Fibroblast of villous mesenchyme (primary cell): ENCODE measurements at places on chromosomes 4 and X.

GRCh38 chr4:169203891-169204290 is 66.9 kb downstream of the SH3RF1 start:
- DNase-seq: no peak

GRCh38 chrX:65591206-65591605 is 56.6 kb upstream of the LAS1L start:
- DNase-seq: no peak

GRCh38 chr4:27046851-27047250 is 186.2 kb downstream of the STIM2 start:
- no peak for DNase-seq

DNA sequence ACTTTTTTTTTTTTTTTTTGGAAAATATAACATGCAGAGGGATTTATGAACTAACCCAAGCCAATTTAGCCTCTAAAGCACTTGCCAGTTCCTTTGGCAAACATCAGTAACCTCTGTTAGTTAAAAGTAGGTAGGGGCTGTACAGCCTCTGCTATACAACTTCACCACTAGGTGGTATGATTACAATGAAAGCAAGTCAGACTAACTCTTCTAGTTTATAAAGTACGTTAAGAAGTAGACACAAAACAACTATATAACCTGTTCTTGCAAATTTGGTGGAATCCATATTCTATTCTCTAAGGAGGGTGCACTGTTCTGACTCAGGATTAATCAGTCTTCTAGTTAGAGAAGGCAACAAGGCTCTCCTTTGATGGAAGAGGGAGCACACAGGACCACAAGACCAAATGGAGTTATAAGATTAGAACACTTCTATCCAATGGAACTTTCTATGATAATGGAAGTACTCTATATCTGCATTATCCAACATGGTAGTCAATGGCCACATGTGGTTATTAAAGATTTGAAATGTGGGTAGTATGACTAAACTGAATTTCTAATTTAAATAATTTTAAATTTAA is 12.8 kb downstream of the AIMP1 start:
- peak; percentile 56 for DNase-seq

- DNase-seq: no peak
These were observed 164.1 kb downstream of the PPP3CA start for GRCh38 chr4:101183221-101183620.

GRCh38 chrX:12891171-12891570 is 15.2 kb upstream of the TLR8 start:
- no peak for DNase-seq

GRCh38 chr4:146059865-146060264 is 115.7 kb upstream of the LSM6 start:
- DNase-seq: no peak

DNA sequence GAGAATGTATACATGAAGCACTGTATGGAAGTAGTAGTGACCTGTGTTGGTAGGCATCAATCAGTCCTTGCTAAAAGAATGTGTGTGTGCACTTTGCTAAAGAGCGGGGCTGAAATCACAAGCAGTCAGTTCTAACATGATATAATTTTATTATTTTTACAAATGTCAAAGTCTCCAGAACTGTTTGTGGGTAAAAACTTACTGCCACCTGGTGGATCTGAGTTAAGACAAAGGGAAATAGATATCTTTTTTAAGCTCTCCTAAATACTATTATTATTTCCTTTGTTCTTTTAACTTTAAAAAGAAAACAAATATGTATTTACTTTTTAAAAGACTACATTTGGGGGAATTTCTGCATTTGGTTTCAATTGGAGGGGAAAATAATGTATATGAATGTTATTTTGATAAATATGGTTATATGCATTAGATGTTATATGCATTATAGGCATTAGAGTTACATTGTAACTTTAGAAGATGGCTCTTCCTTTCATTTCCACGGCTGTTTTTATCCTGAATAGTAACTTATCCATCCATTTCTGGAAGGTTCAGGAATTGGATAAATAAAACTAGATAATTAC is 7.8 kb upstream of the CLOCK start:
- peak; percentile 72 for DNase-seq

DNA sequence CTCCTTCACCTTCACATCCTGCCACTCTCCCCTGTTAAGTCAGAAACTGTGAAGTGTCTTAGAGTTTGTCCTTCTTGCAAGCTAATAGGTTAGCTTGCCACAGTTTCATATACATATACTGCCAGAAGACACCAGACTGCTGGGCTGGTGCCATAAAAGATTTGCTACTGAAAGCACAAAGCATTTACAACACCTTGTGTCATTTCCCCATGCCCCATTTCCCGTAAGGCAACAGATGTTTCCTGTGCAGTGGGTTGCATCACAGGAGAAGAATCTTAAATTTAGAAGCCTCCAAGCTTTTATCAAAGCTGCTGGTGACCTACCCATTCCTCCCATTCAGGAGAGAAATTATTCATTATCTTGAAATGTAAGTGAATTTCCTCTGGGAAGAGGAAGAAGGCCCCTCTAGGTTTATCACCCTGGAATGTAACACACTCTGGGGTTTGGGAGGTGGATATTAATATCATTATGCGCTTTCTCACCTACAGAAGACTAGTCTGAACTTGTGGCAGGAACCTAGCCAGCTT is 34.5 kb upstream of the RAB33B start:
- DNase-seq: peak; percentile 91

DNA sequence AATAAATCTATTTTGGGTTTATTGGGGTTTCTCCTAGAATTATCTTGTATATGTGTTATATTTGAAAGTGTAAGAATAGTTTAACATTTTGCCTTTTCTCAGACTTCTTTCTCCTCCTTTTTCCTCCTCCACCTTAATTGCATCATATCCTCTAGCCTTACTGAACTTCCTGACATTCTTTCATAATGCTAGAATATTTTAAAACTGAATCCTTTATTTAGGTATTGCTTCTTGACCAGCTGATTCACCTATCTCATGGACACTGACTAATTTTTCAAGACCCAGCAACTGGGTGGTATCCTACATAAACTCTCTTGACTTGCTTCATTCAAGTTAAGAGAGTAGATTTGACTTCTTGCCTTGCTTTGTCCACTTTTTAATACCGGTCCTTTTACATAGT is 1508.9 kb downstream of the STIM2 start:
- no peak for DNase-seq

GRCh38 chrX:48278958-48279357 is 23.8 kb downstream of the SSX1 start:
- peak; percentile 16 for DNase-seq

- no peak for DNase-seq
These were observed 79.3 kb downstream of the FBXW7 start for GRCh38 chr4:152456609-152457008.

DNA sequence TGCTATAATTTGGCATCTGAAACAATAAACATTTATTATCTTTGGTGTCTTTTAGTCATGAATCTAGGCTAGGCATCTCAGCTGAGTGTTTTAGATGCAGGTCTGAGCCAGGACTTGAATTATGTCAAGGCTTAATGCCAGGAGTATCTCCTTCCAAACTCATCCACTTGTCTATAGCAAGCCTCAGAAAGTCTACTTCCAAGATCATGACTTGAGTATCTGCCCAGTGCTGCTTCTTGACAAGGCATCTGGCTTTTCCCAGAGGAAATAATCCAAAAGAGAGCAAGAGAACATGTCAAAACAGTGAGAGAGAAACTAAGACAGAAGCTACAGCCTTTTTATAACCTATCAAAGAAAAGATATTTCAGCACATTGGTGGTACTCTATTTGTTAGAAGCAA is 1052.1 kb upstream of the PCDH10 start:
- DNase-seq: no peak

GRCh38 chrX:26160301-26160700 is at the start of gene MAGEB6B:
MAGEB6B (plus strand) TSS chrX:26160601; CDS start chrX:26160601, 0 bp downstream.
- no peak for DNase-seq

- no peak for DNase-seq
These were observed 66.3 kb upstream of the C1QTNF7 start for GRCh38 chr4:15361529-15361928.
